ENCODE measurements at places on chromosomes 12 and 14. TPM values are rescaled to one million over a fixed set of nuclear protein-coding genes. Genes with fewer than 3 reads are reported as not detected.

NANOG gene
- polyA plus RNA-seq = not detected

IGF1 gene
- 12.0 TPM for polyA plus RNA-seq

DNA sequence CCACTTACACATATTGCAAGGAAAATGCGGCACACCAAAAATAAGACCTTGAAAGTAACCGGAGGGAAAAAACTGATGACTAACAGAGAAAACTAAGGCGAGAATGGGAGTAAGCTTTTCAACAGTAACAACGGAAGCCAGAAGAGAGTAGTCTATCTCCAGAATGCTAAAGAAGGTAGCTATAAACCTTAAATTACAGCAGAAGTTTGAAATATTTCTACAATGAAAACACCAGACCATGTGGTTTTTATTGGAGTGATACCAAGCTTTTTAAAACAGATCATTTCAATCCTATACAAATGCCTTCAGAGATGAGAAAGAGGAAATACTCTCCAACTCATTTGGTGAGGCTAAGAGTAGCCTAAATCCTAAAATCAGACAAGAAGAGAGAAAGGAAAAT is 209.5 kb downstream of the ANO6 start:
- DNase-seq = no peak

GRCh38 chr12:27550653-27550975 is 26.6 kb downstream of the PPFIBP1 start:
- no peak for DNase-seq

- no peak for DNase-seq
These were observed 207.3 kb downstream of the ALG10B start for GRCh38 chr12:38523920-38524319.

KRT73 gene
- not detected for polyA plus RNA-seq

RAD9B gene
- 0.46 TPM for polyA plus RNA-seq

DNA sequence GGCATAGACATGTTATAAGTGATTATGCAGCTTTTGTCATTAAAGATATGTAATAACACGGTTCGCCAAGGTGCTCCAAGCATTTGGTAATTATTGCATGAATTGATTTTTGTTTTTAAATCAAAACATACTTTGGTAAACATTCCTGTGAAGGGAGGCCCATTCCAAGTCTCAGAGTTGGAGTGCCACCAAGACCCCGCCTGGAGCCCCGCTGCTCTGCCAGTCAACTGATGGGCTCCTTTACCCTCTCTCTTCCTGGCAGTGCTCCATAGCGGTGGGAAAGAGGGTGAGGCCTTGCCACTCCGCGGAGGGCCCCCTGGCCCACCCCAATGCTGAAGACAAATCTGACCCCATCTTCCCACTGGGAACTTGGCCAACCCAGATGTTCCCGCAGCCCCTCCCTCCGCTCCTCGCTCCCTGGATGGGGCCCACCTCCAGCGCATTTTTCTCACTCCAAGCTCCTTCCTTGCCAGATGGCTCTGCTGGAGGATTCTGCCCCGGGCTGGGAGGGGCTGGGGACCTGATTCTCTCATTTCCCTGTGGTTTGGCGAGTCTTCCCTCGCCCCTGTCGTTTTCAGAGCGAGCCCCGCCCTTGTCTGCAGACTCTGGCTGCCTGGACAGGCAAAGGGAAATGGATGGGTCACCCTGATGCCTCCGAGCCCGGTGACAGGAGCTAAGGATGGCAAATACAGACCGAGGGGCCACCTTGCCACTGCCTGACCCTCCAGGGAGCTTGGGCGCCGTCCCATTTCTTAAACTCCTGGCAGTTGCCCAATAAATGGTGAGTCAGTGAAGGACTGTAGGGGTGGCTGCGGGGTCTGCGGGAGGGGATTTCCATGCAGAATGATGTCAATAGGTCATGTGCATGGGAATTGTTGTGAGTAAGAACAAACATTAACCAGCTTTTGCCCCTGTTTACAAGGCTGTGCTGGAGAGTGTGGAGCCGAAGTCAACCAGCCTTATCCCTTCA is 9.2 kb upstream of the PAPLN start:
- DNase-seq = peak; percentile 83

GRCh38 chr12:124751654-124752355 is 111.9 kb downstream of the SCARB1 start:
- no peak for DNase-seq

DNA sequence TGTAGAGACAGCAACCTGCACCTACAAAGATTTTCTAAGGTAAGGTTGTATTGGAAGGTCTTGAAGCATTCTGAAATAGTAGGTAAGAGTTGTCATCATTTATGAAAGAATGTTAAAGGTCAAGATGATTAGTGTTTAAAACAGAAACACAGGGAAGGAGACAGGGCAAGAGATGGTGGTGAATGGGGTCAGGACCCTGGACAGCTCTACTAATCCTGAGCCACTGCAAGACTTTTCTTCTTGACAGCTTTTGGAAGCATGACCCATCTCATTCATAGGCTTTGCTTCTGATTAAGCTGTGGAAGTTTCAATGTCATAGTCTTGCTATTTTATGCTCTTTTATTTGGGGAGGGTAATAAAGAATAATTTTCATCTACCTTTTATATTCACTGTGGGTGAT is 75.5 kb upstream of the CAND1 start:
- DNase-seq = no peak

- no peak for DNase-seq
These were observed 16.7 kb downstream of the ALDH1L2 start for GRCh38 chr12:105067511-105068031.

DNA sequence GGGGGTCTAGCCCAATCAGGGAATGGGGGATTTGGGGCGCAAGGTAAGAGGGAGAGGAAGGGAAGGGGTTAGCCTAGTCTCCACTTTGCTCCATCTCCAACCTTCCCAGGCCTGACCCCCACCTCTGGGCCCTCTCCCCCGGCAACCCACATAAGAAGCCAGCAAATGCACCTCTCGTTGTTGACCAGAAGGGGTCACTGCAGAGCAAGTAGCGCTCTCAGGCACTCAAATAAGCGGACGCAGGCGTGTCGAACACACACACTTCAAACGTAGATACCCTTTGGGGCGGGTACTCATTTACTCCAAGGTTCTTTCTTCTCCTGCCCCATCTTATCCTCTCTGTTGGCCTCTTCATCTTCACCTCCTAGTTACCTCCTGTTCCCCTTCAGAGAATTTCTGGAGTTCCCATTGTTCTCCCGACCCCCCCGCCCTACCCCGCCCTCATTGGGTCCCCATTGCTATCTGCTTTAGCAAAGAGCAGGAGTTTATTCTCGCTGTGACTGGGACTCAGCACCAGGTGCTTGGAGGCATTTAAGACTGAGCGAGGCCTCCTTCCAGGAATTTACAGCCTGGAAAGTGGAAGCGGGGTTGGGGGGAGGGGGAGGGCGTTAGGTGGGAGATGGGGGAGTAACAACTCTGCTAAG is 1.5 kb upstream of the SRRM4 start:
- no peak for DNase-seq

SOAT2 gene
- polyA plus RNA-seq = not detected

- no peak for DNase-seq
These were observed 8.0 kb downstream of the DGKA start for GRCh38 chr12:55938826-55939501.

- DNase-seq = no peak
These were observed 53.2 kb downstream of the AMN start for GRCh38 chr14:102975662-102976061.
